ENCODE measurements at places on chromosomes 11 and 22.

- DNase-seq, result no peak
Observed at GRCh38 chr11:68333173-68333572, 20.8 kb downstream of the LRP5 start.

GRCh38 chr11:100735949-100736675 lies 49.0 kb downstream of the ARHGAP42 start:
- no peak for DNase-seq

DNA sequence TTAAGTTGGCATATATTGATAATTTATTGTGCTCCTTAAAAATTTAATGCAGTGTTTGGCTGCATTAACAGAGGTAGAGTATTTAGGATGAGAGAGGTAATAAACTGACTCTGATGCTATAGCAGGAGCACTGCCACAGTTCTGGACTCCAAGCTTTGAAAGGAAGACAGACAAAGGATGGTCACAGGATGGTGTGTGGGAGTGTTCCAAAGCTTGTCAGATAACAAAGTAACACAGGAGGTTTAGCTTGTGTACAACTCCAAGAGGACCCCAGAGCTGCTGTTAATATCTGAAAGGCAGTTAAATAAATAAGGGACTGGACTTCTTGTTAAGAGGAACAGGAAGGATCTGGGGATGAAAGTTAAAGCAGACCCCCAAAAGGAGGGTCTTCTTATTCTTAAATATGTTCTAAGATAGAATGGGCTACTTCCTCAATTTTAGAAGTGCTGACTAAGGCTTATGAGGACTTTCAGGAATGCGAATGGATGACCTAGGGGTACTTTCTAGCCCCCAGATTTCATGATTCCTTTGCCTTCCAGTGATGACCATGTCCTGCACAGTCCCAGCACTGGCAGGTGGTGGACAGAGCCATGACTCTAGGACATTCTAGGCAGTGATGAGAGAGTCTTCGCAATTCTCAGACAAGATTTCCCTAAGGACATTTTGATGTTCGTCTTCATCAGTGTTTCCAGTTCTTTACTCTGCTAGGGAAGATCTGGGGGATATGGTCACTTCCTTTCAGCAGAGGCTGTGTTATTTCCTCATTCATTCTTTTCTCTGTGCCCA lies 149.1 kb upstream of the RASSF10 start:
- no peak for DNase-seq

- DNase-seq, result no peak
Observed at GRCh38 chr11:13776134-13776815, 107.8 kb downstream of the FAR1 start.

- no peak for DNase-seq
Observed at GRCh38 chr11:128963744-128964325, 21.2 kb upstream of the TP53AIP1 start.

GRCh38 chr11:76566811-76567210 lies 103.7 kb downstream of the LRRC32 start:
- no peak for DNase-seq

DNA sequence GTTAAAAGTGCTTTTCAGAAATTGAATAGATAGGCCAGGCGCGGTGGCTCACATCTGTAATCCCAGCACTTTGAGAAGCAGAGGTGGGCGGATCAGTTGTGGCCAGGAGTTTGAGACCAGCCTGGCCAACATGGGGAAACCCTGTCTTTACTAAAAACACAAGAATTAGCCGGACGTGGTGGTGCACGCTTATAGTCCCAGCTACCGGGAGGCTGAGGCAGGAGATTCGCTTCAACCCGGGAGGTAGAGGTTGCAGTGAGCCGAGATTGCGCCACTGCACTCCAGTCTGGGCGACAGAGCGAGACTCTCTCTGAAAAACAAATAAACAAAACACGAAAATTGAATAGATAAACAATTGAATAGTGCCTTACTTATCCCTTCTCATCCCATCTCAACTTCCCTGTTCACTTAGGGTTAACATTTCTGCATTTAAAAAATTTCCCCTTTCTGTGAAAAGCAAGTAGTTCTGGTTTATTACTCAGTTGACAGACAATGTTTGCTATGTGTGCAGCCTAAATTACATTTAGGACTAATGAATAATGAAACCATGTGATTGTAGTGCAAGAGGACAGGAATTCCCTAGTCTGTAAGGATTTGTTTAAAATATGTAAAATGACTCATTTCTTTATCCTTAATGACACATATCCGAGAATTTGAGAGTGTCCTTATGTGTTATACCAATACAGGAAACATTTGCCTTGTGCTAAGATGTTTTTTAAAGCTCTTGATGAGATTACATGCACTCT lies 6.0 kb downstream of the RNF169 start:
- DNase-seq, result peak; percentile 57

DNA sequence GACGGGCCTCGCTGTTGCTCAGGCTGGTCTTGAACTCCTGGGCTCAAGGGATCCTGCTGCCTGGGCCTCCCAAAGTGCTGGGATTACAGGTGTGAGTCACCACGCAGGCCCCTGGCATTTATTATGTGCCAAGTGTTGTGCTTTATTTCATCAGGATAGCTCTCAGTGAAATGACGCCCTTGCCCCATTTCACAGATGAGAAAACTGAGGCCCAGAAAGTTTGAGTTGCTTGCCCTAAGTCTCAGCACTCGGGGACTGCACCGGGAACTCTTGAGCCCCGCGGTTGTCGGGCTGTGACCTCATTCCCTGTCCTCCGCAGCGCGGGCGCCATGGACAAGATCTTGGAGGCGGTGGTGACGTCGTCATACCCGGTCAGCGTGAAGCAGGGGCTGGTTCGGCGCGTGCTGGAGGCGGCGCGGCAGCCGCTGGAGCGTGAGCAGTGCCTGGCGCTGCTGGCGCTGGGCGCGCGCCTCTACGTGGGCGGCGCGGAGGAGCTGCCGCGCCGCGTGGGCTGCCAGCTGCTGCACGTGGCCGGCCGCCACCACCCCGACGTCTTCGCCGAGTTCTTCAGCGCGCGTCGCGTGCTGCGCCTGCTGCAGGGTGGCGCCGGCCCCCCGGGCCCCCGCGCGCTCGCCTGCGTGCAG lies 7.3 kb downstream of the USP35 start:
- no peak for DNase-seq

DNA sequence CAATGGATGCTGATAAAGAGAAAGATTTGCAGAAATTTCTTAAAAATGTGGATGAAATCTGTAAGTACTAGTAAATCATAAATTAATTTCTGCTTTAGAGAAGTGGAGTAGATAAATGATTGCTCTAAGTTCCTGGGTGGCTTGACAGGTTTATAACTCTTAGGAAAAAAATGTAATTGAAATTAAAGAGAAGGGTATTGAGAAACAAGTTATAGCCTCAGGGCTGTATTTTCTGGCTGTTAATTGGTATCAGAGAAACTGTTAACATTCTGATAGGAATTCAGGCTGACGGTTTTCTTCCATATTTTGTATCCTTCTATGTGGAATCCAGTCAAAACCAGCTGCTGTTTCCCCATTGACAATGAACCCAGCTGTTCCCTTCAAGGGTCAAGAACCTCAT lies 1.9 kb downstream of the TTC12 start:
- no peak for DNase-seq

DNA sequence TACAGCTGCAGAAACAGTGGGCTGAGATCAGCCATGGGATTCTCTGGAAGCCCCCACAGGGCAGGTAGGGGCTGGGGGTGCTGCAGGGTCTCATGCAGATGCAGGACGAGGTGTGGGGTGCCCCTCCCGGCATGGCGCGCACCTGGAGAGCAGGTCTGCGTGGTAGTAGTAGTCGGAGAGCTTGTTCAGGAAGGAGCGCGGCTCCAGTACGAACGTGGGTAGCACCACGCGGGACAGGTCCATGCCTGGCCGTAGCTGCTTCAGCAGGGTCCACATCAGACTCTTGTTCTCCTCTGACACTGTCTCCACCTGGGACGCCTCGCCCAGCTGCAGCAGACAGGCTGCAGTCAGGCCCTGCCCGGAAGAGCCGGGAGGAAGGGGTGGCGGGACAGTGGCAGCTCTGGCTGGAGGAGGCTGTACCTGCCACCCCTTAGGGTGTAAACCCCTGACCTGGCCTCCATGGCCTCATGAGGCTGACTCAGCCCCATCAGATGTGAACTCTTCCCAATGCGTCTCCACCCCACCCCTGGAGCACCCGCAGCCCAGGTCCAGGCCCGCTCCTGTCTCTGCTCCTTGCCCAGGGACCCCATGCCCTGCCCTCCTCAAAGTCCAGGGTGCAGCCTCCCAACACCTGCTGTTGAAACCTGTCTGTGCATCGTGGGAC lies 47.0 kb upstream of the CARS1 start:
- no peak for DNase-seq

DNA sequence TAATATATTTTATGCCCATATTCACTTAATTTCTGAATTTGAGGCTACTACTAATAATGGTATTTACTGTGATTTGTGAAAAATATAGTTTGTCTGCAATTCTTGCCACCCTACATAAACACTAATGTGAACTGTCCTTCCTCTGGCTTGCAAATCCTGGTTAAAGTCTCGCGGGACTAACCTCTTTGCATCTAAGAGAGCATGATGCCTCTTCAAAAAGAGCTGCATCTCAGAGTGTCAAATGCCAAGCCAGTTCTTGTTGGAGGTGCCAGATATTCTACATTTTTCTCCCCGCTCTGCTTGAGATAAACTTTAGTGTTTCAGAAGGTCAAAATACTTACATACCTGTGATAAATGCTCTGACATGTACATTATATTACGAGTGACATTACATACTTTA lies 2.1 kb downstream of the ARHGAP42 start:
- DNase-seq, result no peak

DNA sequence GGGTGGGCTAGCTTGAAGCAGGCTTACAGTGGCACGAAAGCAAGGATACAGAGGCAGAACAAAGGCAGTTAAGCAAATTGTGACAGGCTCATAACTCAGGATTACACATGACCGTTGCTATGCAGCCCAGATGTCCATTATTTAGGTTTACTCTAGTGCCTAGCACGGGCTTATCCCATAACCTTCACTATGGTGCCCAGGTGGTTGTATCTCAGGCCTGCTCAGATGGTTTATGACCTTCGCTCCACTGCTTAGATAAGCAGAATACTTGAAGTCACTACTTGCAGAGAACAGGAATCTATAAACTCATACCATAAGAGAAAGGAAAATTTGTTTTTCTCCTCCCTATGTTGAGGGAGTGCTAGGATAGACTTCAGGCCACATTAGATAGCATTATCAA lies 9.0 kb downstream of the OR6M1 start:
- no peak for DNase-seq

- no peak for DNase-seq
Observed at GRCh38 chr11:92978271-92979111, 9.0 kb downstream of the MTNR1B start.

DNA sequence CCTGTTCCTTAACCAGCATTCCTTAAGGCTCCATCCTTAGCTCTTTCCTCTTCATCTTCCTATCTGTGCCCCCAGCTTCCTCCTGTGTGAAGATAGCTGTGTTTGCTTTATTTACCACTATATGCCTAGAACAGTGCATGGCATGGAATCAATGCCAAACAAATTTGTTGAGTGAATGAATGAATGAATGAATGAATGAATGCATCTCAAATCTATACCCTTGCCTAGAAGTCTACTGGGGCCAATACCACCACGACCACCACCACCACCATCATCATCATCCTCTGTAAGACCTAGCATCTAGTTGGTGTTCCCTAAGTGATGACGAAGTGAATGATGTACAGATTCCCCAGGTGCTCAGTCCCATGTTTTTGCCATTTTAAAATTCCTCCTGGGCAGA lies 819 bp upstream of the OTOG start:
- DNase-seq, result no peak

- no peak for DNase-seq
Observed at GRCh38 chr22:25757686-25758085, 15.7 kb downstream of the MYO18B start.

DNA sequence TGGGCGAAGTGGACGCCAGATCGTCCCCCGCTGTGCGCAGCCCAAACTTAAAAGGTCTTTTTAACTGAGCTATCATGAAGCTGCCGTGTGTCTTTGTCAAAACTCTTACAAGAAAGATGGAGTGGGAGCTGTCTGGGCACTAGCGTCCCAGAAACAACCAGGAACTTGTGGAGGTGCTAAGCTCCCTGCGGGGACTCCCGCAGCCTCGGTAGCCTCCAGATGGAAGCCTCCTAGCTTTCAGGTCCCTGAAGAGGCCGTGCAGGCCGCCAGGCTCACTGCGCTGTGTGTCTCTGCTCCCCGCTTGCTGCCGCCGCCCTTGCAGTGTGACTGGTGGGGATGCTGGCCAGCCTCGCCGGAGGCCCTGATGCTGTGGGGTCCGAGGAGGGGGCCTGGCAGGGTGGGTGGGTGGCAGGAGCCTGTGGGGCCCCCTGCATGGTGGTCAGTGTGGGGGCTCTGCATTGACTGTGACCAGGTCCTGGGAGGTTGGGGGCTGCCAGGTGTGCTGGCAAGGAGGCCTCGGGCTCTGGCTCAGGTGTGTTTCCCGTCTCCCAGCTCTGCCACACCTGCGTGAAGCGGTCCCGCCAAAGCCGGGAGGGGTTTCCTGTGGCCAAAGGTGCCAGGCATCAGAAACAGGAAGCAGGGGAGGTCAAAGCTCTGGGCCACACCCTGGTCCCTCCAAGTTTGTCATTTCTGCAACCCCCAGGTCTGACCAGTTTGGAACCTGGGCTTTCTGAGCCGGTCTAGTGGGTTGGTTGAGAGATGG lies 1.2 kb downstream of the TRABD start:
- no peak for DNase-seq

- no peak for DNase-seq
Observed at GRCh38 chr11:120517390-120517761, 5.8 kb downstream of the GRIK4 start.

DNA sequence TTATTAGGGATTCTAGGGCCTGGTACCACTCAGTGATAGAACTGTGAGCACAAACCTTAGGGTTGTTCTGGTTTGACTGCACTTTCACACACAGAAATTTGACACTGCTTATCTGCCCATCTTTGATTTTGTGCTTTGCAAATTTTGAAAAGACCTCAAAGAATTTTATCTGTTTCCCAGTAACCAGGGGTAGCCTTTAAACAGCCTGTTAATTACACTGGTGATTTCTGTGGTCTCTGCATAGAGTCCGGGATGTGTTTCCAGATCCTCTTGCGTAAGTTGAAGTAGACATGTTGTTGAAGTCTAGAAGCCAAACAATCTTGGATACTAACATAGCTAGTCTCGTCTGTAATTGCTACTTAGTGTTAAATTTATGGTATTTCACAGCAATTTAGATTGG lies 75.3 kb downstream of the C22orf31 start:
- DNase-seq, result no peak

GRCh38 chr22:45007391-45008185 lies 2.2 kb downstream of the PHF21B start:
- DNase-seq, result no peak

- DNase-seq, result no peak
Observed at GRCh38 chr11:67504950-67505581, at the start of gene PITPNM1. Gene PITPNM1, minus strand, starts transcription at chr11:67505363. Its CDS starts 1,183 bp downstream, at chr11:67504180.
